ENCODE measurements at places on chromosomes 7 and 10.

- DNase-seq, result no peak
Observed at GRCh38 chr10:89301232-89301631, 614 bp upstream of the IFIT2 start.

- DNase-seq, result no peak
Observed at GRCh38 chr10:69751214-69751613, 50.5 kb upstream of the COL13A1 start.

DNA sequence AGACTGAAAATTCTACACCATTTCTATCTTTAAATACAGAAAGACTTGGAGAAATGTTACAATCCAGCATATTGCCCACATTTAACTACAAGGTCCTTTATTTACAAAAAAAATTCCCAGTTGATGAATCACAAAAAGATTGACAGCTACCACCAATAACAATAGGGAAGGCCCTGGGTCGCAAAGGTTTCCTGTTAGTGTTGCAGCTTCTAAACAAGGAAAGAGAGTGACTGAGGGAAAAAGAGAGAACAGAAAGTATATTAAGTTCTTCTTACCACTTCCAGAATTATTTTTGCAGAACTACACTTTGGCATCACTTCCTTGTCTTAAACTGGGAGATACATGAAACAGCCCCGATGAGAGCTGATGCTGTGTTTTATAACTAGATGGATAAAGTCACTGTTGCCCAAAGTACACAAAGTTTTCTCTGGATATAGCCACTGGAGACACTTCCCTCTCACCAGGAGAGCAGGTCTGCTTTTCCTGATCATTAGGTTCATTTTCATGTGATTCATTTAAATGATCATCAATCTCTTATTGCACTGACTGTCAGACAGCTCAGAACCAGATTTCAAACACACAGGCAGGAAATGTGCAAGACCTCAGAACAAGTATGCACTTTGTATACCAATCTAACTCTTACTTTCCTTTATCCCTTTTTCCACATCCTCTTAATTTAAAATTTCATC, 57.0 kb downstream of the SHTN1 start:
- no peak for DNase-seq

DNA sequence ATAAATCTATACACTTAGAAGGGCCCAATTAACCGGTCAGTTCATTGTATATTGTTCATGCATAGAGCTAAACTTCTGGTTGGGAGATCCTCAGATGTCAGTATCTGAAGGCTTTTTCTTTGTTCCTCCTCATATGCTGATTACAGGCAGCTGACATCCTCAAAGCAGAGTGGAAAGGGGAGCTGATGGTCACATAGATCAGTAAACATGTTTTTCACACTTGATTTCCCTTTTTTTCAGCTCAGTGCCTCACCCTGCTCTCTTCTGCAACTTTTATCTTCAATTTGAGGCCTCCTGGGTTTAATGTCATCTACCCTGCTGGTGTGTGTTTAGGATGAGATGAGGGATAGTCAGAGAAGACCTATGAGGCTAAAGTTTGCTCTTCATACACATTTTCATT, 297.9 kb upstream of the FZD1 start:
- DNase-seq, result no peak

DNA sequence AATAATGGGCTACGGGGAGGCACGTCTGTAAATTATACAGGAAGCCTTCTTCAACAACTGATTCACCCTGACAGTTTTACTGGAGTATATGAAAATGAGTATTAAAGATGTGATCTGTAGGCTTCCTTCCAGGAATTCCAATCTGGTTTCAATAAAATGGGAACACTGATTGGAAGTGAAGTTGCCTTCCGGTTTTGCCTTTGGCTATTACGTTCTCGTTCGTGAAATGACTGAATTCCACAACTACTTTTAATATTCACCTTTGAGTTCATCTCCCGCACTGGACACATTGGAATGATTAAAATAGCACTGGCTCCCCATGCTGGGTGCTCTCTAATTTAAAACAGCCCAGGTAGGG, 350.1 kb upstream of the MKI67 start:
- no peak for DNase-seq

DNA sequence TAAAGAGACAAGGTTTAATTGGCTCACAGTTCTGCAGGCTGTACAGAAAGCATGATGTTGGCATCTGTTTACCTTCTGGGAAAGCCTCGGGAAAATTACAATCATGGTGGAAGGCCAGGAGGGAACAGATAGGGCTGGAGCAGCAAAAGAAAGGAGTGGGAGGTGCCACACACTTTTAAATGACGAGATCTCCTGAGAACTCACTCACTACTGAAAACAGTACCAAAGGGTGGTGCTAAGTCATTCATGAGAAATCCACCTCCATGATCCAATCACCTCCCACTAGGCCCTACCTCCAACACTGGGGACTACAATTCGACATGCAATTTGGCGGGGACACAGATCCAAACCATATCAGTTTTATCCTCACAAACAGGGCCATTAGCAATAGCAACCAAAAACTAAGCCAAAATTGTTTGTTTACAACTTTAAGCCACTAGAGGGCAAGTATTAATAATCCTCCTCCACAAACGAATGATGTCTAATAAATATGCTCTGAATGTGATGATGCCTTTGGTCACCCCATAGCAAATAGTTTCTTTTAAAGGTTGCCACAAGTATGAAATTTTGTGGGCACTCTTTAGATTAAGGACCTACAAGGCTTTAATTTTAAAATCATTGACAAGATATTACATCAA, 129.2 kb upstream of the NRBF2 start:
- DNase-seq, result no peak

DNA sequence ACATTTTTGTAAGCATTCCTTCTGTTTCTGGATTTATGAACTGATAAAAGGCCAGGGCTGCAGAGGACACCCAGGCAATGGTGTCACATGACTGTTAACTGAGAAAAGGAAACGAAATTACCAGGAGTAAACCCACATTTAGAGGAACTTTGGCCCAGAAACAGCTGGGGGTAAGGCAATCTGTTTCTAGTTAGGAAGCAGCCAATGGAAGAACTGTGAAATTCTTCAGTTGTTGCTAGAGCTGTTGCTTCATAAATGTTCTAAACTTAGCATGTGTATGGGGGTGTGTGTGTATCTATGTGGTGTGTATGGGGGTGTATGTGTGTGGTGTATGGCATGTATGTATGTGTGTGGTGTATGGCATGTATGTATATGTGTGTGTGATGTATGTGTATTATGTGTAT, 11.8 kb upstream of the PDCD4 start:
- no peak for DNase-seq

GRCh38 chr7:119514326-119514725, 758.6 kb upstream of the KCND2 start:
- no peak for DNase-seq

- DNase-seq, result no peak
Observed at GRCh38 chr7:41003611-41003940, 699.3 kb downstream of the INHBA start.

DNA sequence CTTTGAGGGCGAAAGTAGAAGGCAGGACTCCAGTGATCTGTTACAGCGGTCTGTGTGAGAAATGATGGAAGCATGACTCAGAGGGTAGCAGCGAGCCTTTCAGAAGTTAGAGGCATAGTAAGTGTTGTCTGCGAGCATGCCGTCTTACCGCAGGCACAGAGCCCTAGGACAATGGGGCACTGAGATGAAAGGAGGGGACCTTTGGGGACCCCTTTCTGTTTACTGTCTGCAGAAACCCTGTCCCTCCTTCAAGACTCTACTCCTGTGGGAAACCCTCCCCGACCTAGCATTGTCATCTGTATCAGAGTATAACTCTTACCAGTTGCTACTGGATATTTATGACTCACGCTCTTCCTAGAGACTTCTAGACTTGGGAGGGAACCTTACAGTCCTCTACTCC, 87.2 kb upstream of the AGK start:
- no peak for DNase-seq

DNA sequence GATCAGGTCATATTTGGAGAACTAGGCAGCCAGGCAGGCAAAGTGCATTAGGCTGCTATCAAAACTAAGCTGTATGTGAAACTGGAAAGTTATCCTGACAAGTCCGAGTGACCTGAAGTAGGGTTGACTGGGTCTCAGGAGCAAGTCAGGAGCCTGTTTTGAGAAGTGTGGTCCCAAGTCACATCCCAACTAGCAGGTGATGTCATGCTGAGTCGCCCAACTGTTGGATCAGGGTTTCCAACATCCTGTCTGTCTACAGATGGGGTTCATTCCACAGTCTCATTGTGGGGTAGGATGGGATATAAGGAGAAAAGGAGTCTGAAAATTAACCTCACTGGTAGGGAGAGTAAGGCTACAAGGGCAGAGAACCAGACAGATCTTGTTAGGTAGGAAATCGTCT, 27.0 kb downstream of the SLC26A4 start:
- DNase-seq, result no peak

GRCh38 chr10:3034616-3035015, 32.7 kb upstream of the PFKP start:
- DNase-seq, result no peak

DNA sequence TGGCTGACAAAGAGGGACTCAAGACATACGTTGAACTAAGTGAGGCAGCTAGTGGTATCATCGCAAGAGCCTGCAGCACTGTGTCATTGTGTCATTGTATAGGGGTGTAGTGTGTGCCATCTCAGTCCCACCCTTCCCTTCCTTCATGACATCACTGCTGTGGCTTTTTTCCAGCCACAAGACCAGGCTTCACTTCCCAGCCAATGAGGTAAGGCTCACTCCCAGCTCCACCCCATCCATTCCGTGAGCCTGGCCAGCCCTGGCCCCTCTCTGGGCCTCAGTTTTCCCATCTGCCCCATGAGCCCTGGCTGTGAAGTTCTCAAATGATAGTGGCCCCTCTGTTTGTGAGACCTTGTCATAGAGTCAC, 134.3 kb upstream of the ZMIZ1 start:
- DNase-seq, result no peak

- DNase-seq, result no peak
Observed at GRCh38 chr7:4612939-4613841, 68.9 kb upstream of the FOXK1 start.

GRCh38 chr7:117837841-117838240, 35.4 kb downstream of the CTTNBP2 start:
- DNase-seq, result no peak

GRCh38 chr7:1700536-1701333, 30.7 kb downstream of the ELFN1 start:
- DNase-seq, result peak; percentile 23

- DNase-seq, result no peak
Observed at GRCh38 chr7:38628630-38629385, 2.4 kb downstream of the AMPH start.

Data from activated CD8-positive, alpha-beta memory T cell treated with anti-CD3 and anti-CD28 coated beads, Interleukin-2, amount 10 ng/mL, durations not matched to agents 7 days and 5 days (primary cell).